ENCODE measurements at places on chromosomes 4 and X.
A peak's percentile ranks its signal among the peaks of the same experiment; 100 is the strongest.

- no peak for DNase-seq
These were observed 84.3 kb downstream of the DCAF8L2 start for GRCh38 chrX:27674491-27674890.

DNA sequence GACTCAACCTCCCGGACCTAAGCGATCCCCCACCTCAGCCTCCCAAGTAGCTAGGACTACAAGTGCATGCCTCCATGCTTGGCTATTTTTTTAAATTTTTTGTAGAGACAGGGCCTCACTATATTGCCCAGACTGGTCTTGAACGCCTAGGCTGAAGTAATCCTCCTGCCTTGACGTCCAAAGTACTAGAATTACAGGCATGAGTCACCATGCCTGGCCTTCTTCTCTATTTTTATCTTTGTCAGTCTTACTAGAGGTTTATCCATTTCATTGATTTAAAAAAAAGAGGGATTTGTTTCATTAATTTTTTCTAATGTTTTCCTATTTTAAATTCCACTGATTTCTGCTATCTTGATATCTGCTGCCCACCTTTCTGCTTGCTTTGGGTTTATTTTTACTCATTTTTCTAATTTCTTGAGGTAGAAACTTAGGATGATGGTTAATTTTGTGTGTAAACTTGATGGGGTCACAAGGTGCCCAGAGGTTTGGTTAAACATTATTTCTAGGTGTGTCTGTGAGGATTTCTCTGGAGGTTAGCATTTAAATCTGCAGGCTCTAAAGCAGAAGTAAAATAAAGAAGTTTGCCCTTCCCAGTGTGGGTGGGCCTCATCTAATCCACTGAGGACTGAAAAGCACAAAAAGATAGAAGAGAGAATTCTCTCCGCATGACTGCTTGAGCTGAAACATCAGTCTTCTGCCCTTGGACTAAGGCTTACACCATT, 116.2 kb upstream of the DCLK2 start:
- DNase-seq = no peak

GRCh38 chr4:105765690-105766407, 57.3 kb downstream of the GSTCD start:
- DNase-seq = no peak

GRCh38 chr4:48212165-48212564, 57.5 kb downstream of the TEC start:
- peak; percentile 50 for DNase-seq

DNA sequence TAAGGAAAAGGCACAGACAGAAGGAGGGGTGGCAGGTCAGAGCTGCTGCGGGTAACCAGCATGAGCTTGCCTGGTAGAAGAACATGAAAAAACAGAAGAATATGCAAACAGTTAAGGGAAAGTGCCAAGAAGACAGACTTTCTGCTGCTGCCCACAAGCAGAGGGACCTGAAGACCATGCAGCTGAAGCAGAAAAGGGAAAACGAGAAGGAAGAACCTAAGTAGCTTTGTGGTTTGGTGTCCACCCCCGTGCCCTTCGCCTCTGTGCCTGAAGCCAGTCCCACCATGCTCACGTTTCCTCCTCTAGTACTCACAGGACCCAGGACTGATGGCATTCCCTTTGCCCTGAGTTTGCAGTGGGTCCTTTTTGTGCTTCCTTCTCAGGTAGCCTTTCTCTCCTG, 62.8 kb downstream of the UBA6 start:
- no peak for DNase-seq

GRCh38 chr4:76546759-76547742, 112.0 kb downstream of the SHROOM3 start:
- no peak for DNase-seq

DNA sequence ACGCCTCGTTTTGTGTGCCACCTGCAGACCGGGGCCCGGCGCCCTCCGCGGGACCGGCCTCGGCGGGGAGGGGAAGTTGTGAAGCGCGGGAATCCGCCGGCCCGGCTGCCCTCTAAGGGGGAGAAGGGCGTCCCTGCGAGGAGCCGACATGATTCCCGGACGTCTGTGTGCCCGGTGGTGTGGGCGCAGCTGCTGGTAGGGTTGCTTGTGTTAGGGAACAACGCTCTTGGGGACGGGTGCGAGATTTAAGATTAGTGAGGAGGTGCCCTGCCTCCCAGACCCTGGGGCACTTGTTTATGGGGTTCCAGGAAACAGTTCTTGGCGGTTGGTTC, 627 bp downstream of the CDKN2AIP start:
- DNase-seq = no peak
